Umbilical cord (tissue), 2 donors: ENCODE measurements at places on chromosomes 16 and 17.

DNA sequence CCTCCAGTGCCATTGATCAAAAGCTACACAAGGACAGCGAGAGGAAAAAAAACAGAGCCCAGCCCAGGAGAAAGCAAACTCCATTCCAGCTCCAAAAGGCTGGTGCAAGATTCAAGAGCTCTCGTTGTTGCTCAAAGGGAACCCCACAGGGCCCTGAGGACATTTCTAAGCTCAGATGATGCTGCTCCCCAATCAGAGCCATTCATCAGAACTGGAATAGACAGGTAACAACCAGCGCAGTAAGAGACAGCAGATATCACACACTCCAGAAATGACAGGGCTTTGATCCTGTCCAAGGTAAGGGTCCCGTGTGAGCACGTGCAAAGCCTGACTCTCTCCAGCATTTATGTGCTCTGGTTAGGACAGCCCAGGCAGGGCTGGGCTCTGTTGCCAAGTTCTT lies 20.1 kb downstream of the PMP22 start:
- DNase-seq, result no peak

DNA sequence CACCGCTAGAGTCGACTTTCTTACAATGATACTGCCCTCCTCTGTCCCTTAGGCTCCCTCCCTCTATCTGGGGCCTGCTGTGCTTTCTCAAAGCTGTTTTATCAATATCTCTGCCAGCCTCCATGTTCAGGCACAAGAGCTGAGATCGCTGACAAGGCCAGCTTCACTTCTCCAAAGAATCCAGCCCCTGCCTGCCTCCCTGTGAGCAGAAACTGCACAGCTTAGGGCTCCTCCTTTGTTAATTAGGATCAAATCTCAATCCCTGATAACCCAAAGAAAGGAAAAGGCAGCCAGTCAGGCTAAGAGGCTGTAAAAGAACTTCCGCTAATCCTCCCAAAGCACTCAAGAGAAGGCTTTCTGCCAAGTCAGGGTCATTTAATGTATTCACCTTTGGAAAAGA lies 616.0 kb upstream of the CDH11 start:
- DNase-seq, result peak; percentile 61

- DNase-seq, result peak; percentile 35
Measured at GRCh38 chr17:43316522-43317142, 82.2 kb upstream of the ARL4D start.

- no peak for DNase-seq
Measured at GRCh38 chr17:67647482-67647881, 70.3 kb upstream of the NOL11 start.

DNA sequence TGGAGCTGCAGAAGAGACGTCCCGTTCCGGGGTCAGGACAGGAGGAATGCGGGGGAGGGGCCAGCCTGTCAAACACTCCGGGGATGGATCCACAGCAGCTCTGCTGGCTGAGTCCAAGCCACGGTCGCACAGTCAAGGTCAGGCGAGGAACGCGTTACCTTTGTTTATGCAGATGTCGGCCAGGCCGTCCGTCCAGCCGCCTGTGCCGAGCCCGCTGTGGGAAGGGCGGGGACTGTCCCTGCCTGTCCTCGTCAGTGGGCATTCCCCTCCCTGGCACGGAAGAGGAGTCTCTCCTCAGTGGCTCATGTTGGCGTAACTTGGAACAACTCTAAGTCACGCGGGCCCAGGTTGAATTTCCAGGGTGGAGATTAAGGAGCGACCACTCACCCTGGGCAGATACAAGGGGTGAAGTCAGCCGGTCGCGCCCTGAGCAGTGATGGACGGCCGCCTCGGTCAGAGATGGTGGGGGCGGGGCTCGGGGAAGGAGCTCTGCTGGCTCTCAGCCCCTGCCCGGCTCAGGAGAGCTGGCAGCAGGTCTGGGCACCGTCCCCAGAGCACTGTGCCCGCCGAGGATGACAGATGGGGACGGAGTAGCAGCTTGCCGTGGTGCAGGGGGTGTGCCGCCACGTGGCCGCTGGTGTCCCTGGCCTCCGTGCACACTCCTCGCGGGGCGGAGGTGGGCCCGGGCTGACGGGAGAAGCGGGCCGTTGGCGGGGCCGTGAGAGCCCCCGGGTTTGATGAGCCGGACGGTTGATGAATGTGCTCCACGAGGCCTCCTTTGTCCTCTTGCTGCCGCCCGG lies 7.3 kb downstream of the CACNA1H start:
- DNase-seq, result no peak

DNA sequence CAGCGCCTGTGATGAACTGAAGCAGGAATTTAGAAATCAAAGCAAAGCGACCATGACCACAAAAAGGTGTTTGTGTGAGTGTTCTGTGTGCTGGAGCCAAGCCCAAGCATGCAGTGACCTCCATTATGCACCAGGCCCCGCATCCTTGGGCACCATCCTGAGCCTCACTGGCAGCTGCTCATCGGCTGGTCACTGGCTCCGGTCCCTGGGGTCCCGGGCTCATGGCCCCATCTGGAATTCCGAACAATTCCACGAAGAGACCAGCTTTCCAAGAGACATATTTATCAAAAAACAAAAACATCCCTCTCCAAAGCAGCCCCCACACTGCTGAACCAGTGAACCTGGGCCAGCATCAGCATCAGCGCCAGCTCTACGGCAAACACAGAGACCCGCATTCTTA lies 15.2 kb upstream of the ZNF469 start:
- no peak for DNase-seq
